ENCODE measurements at places on chromosomes 4 and X.

DNA sequence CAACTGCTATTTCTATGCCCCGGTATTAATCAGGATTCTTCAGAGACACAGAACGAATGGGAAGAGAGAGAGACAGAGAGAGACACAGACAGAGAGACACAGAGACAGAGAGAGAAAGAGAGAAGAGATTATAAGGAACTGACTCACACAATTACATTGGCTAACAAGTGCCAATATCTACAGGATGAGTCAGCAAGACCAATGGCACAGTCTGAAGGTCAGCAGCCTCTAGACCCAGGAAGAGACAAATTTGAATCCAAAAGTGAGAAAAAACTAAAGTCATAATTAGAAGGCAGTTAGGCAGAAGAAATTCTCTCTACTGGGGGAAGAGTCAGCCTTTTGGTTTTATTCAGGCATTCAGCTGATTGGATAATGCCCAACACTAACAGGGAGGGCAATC lies 187.3 kb downstream of the MAB21L2 start:
- no peak for DNase-seq

DNA sequence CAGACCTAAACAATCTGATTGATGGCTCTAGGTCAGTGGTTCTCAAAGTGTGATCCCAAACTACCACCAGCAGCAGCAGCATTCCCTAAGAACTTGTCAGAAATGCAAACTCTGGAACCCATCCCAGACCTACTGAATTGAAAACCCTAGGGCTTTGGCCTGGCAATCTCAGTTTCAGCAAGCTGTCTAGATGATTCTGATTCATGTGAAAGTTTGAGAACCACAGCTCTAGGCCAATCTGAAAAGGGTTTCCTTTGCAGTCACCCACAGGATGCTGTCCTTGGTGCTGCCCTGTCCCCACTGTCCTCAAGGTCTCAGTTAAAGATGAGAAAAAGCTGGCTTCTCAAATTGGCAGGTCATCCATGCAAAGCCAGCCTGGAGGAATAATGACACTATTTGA lies 34.8 kb downstream of the SMPX start:
- no peak for DNase-seq

GRCh38 chr4:88746206-88746605 lies 48.6 kb upstream of the NAP1L5 start:
- no peak for DNase-seq

DNA sequence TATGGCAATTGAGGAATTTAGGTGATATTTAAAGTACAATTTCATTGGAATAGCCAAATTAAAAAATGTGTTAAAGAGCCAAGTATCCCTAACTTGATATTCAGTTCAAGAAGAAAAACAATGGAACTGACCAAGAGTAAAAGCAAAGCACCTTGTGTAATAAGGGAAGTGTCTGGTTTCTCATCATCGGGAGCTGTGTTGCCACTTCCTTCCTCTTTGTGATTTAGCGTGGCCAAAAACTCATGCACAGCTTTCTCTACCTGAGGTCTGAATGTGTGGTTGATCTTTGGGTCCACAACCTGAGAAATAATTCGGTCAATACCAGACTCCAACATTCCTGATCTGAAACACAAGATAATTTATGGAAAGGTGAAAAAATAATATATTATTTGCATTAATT lies 12.4 kb downstream of the BOD1L1 start:
- no peak for DNase-seq

GRCh38 chr4:107863850-107864371 lies 39.2 kb downstream of the SGMS2 start:
- no peak for DNase-seq

DNA sequence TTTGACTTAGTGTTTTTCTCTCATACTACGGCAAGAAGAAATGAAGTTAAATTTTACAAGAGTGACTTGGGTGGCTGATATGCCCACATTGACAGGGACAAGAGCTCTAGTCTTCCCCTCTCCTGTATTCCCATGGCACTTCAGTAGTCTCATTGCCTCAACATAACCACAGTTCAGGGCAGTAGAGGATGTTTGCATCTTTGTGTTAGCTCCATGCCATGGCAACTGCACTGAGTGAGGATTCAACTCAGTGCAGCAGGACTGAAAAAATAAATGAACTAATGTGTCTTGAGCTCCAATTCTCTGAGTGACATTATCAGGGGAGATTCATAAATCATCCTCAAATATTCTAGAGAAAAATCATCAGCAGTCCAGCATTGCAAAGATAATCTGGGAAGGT lies 78.8 kb downstream of the TET2 start:
- no peak for DNase-seq

GRCh38 chr4:7015383-7016035 lies 27.7 kb upstream of the TADA2B start:
- no peak for DNase-seq

DNA sequence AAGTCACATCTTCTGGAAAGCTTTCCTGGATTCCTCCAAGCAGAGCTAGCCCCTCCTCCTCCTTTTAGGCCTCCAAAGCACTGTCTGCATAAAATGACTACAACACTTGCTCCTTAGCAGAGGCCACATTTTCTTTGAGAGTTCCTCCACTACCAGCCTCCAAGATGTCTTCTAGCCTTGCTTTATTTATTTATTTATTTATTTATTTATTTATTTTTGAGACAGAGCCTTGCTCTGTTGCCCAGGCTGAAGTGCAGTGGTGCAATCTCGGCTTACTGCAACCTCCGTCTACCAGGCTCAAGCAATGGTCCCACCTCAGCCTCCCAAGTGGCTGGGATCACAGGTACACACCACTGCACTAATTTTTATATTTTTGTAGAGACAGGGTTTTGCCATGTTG lies 4.6 kb upstream of the GPC4 start:
- DNase-seq, result no peak

GRCh38 chr4:21009956-21010355 lies 309.7 kb downstream of the PACRGL start:
- DNase-seq, result no peak

DNA sequence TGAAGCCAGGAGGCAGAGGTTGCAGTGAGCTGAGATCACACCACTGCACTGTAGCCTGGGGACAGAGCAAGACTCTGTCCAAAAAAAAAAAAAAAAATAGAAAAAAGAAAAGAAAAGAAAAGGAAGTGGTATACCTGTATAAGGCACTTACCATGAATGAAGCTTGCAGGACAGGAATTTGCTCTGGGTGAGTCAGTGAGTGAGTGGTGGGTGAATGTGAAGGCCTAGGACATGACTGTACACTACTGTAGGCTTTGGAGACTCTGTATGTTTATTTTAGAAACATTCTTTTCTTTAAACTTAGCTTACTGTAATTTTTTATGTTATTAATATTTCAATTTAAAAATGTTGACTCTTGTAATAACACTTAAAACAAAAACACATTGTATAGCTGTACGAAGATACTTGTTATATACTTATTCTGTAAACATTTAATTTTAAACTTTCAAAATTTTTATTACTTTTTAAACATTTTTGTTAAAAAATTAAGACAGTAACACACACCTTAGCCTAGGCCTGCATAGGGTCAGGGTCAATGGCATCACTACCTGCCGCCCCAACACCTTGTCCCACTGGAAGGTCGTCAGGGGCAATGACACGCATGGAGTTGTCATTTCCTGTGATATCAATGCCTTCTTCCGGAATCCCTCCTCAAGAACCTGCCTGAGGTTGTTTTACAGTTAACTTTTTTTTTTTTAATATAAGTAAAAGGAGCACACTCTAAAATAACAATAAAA lies 78.7 kb downstream of the CLNK start:
- DNase-seq, result no peak

DNA sequence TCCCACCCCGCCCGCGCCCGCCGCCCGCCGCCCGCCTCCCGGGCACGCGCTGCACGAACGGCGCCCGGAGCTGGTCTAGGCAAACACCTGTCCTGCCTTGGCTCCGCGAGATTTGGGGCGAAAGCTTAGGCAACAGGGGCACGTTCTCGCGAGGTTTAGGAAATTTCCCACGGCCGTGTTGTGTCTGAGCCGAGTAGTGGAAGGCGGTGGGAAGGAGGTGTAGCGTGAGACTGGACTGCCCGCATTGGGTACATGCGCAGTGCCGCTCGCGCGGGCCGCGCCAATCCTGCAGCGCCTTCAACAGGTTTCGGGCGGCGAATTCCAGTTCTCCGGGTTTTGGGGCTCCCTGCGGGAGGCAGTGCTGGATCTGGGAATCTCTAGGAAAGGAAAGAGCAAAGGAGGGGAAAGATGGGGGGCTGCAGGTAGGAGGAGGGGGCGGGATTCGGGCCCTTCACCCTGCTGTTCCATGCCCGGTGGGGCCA lies 1.3 kb upstream of the RBPJ start:
- peak; percentile 94 for DNase-seq

- DNase-seq, result no peak
Measured at GRCh38 chr4:137530176-137530575, 2.1 kb downstream of the PCDH18 start.

DNA sequence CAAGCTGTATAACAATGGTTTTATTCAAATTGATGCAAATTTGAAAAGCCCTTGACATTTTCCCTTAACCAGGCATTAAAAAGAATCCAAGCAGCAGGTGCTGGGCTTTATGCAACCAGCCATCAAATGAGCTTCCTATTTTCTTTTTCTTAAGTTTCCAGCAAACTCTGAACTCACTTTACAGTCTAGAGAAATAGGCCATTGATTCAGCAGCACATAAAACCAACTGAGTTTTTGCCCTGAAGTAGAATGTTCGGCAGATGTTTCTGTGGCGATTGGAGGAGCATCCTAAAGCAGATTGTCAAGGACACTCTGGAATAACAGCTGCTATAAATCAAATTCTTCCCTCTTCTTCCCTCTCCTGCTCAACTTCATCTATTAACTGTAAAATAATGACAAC lies 582.8 kb upstream of the CPEB2 start:
- no peak for DNase-seq

DNA sequence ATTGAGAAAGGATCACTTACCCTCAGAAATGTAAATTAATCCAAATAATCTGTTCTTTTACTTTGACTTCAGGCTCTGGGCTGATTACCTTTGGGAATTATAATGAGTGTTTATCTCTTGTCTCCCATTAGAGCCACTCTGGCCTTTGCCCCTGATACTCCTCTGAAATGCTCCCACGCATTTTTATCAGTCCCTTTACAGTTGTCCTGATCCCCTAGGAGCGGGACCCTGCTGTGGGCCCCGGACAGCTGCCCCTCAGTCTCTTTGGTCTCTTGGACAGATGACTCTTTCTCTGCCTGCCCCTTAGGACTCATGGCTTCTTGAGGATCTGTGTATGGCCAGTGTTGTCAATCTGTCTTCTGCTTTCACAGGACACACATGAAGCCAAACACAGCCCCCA lies 1.0 kb upstream of the TRIM75 start:
- no peak for DNase-seq

- DNase-seq, result no peak
Measured at GRCh38 chrX:129983575-129984110, 1.2 kb downstream of the BCORL1 start.

- no peak for DNase-seq
Measured at GRCh38 chr4:24091639-24092233, 201.9 kb upstream of the PPARGC1A start.

DNA sequence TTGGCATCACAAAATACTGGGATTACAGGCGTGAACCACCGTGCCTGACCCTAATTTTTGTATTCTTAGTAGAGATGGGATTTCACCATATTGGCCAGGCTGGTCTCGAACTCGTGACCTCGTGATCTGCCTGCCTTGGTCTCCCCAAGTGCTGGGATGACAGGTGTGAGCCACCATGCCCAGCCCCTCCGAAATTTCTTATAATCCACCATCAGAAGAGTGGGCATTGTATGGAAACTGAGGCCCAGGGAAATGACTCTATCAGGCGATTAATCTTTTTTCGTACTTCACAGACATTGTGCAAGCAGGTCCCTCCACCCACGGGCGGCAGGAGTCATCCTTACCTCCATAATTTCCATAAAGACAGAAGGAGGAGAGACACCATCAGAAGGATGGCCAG lies 16.0 kb downstream of the CRLF2 start:
- DNase-seq, result no peak

DNA sequence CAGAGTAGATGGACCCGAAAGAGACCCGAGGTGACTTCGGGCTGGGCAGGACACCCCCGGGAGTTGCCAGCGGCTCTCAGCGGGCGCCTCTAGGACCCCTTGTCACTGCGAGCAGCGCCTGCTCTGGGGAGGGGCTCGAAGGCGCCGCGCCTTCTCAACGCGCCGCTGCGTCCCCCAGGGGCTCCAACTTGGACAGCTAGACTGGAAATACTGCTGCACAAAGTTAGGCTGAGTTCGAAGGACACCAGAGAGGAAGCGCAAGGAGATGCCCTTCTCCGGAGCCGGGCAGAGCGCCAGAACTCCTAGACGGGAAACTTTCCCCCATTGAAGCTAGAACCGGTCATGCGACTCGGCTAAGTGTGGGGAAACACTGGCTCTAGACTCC lies 493 bp upstream of the KCNIP4 start:
- no peak for DNase-seq

DNA sequence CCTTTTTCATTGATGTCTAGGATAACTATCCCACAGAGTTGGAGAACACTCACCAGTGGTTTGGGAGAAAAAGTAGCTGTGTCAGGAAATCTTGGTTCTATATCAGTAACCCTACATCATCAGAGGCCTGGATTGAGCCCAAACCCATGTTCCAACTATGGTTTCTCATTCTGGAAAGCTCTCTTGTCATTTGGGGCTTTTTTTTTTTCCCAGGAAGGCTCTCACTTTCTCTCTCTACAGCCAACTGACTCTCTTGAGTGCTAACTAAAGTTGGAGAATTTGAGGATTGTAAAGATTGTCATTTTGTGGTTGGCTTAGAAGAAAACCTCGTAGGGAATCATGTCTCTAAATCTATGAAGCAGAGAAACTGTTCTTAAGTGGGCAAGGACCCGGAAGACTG lies 228.2 kb upstream of the DIPK2B start:
- DNase-seq, result no peak

- no peak for DNase-seq
Measured at GRCh38 chr4:153934688-153935017, 145.8 kb upstream of the SFRP2 start.

DNA sequence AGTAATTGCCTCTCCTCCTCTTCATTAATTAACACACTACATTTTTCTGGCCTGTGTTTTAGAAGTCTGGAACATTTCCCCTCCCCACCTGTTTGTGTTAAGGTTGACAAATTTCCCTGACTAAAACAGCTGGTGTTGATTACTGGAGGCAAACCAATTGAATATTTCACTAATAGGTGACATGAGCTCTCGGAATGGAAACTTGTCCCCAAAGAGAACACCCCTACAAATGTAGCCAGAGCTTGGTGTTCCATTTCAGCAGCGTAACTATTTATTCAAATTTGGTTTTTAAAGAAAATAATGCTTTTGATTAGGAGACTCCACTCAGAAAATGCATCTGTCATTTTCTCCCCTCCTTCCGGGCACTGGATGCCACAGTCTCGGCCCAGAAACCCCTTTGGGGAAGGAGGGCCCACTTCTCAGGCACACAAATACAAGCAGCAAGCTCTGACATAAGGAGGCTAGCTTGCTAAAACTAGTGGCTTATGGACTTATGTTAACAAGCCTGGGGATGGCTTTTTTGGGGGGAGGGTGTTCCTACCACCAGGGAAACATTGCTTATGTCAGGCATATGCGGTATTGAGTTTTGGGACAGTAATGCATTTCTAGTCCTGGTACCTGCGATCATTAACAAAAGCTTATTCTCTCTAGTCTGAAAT lies 2.2 kb downstream of the RNF150 start:
- DNase-seq, result no peak
